ENCODE measurements at places on chromosomes 1 and 21.

- DNase-seq, result peak; percentile 43
Measured at GRCh38 chr1:54310439-54311328, 95.5 kb downstream of the SSBP3 start.

DNA sequence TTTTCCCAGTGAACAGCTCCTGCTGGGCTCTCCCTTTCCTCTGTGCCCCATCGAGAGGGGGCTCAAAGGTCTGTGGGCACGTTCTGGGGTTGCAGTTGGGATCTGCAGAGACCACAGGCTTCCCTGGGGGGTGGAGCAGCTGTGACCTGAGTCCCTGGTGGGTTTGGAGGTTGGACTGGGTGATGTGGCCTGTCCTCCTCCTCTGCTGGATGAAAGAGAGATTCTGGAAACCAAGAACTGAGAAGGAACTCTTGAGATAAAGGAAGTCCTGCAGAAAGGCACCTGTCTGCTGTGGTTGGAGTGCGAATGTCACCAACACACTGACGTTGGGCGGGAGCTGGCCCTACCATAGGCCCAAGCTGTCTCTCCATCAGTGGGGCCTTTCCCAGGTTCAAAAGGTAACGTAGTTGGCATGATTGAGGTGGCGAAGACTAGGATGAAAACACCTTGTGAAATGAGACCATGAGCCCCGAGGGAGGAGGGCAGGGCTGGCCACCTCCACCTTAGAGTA is 35.8 kb upstream of the ETV3 start:
- no peak for DNase-seq

DNA sequence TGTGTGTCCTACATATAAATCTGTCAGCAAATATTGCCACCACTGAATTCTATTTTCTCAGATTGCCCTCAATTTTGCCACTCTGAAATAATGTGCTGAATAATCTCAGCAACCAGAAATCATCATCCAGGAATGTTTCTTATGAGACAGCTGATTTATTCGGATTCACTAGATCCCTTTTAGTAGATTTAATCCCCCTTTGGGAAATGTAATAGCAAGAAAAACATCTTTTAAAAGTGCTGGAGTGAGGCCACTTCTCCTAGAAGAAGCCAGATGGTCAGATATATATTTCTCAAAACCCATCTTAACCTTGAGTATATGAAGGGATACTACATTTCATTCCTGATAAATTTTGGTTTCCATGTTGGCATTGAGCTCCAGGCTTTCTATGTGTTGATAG is 327.7 kb downstream of the SMYD3 start:
- DNase-seq, result no peak

- DNase-seq, result no peak
Measured at GRCh38 chr1:165040641-165041040, 315.9 kb downstream of the LMX1A start.

DNA sequence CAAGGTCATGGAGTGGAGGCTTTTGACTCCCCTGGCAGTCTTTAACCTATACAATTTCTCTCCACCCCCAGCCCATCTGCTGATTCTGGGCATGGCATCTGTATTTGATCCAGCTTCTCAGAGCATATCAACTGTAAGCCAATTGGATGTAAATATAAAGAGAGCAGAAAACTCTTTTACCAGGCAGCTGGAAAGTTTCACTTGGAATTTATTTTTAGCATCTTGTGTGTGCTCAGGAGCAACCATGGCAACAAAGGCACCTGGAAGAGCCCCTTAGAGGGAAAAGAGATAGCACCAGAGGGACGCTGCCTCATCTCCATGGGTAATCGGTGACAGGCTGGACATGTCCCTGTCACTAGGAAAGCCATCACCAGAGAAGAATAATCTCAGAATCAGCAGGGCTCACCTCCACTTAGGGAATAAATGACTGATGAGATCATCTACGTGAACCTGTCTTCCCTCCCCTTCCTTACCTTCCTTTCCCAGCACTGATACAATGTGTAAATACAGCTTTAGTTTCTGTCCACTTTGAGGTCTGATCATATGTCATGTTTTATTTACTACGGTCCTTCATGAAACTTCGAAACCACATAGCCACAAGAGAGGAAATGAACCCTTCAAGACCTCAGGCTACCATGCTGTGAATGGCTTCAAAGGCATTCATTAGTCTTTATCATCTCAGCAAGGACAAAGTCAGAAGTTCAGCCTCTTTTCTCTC is 25.3 kb upstream of the SIPA1L2 start:
- DNase-seq, result peak; percentile 15

- DNase-seq, result peak; percentile 12
Measured at GRCh38 chr21:18801468-18801867, 397.9 kb upstream of the TMPRSS15 start.

GRCh38 chr1:214573386-214574318 is 22.2 kb upstream of the PTPN14 start:
- no peak for DNase-seq

DNA sequence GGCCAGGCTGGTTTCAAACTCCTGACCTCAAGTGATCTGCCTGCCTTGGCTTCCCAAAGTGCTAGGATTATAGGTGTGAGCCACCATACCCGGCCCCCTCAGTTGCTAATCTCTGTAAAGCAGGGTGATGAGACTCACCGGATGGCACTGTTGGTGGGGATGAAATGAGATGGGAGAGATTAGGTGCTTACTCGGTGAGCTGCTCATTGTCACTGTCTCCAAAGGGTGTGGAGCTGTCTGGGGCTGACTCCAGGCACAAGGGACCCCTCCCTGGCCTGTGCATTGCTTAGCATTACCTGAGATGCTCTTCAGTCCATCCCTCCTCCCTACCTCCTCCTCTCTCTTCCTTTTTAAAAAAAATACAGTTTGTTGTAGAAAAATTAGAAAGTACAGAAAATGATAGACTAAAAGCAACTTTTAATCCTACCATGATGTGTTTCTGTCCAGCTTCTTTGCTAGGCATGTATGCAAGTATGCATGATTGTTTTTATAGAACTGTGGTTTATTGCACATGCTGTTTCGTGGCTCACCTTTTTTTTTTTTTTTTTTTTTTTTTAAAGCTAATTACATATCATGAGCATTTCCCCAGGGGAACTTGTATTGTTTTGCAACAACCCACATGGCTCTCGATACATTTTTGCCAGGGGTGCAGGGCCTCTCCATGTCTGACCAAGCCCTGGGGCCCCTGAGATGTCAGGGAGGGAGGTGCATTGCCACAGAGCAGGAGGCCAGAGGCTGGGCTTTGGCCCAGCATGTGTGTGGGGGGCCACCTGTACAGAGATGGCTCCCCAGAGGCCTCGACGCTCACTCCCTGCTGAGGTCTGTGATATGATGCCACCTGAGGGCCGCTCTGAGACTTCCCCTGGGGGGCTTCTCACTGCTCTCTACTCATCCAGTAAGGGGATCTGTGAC is 55.4 kb downstream of the ARHGEF10L start:
- no peak for DNase-seq

GRCh38 chr1:223233410-223234169 is 90.5 kb upstream of the TLR5 start:
- peak; percentile 81 for DNase-seq

- DNase-seq, result peak; percentile 24
Measured at GRCh38 chr1:100597784-100598183, 59.8 kb downstream of the GPR88 start.

DNA sequence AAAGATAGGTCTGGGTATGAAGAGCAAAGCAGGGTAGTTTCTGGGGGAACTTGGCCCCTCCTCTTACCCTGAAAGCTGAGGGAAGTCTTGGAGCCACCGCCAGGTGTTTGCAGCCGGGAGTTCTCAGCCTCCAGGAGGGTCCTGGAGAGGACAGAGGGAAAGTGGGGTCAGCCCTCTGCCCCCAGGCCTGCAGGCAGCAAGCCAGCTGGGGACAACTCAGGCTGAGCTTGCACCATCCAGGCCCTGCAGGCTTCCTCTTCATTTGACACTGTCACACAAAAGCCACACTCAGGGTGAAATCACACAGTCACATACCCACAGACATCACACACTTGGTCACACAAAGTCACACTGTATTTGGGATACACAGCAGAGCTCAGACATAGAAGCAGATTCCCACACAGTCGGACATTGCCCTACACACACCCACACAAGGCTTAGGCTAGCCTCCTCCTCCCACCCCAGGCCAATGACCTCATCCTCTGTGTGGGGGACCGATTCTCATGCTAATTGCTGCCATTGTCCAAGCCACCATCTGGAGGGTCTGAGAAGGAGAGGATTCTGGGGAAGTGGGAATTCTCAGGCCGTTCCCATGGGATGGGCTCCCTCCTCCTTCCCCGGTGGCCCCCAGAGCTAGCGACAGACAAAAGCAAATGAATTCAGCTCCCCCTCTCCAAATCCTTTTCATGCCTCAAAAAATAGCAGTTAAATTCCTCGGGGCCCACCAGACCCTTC is 3.7 kb downstream of the NES start:
- DNase-seq, result no peak

GRCh38 chr1:245946905-245947304 is 560.2 kb downstream of the SMYD3 start:
- no peak for DNase-seq

GRCh38 chr1:244678697-244679096 is 25.8 kb downstream of the DESI2 start:
- DNase-seq, result no peak

DNA sequence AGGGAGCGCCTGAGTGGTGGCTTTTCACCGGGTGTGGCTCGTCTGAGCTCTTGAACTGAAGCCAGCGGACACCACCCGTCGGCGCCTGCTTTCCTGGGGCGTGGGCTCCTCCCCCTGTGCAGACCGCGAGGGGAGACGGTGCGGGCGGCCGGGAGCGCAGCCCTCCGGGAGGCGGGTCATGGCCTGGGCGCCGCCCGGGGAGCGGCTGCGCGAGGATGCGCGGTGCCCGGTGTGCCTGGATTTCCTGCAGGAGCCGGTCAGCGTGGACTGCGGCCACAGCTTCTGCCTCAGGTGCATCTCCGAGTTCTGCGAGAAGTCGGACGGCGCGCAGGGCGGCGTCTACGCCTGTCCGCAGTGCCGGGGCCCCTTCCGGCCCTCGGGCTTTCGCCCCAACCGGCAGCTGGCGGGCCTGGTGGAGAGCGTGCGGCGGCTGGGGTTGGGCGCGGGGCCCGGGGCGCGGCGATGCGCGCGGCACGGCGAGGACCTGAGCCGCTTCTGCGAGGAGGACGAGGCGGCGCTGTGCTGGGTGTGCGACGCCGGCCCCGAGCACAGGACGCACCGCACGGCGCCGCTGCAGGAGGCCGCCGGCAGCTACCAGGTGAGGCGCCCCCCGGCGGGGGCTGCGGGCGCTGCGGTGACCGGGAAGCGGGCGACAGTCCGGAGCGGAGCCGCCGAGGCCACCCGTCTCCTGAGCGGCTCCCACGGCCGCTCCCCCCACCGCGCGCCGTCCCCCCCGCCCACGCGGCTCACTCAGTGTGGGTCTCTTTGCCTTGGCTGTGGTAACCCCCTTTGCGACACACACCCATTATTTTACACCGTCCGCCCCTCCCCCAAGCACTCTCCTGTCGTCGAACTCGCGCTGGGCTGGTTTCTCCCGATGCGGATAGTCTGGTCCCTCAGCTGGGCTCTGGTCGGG is at the start of gene TRIM58:
TRIM58 (plus strand) TSS at position 119 of the 916 bp plus-strand sequence; CDS start at position 179, 60 bp downstream.
- DNase-seq, result no peak

DNA sequence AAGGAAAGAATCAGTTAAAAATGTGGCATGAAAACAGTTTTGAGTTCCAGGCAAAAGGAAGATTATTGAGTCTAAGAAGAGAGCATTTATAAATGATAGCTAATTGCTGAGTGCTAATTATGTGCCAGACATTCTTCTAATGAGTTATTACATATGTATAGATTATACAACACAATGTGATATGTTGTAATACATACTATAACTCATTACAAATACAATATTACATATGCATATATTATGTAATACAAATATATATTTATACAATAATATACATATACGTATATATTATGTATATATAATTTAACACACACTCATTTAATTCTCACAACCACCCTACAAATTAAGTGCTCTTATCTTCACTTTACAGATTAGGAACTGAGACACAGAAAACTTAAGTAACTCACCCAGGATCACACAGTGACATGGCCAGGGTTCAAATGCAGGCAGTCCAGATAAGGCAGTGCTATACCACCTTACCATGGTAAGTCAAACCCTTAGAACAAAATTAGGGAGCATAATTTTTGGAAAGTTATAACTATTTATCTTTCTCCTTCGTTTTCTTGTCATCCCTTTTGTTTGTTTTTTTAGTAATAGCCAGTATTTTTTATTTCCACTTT is 4.0 kb downstream of the SORT1 start:
- no peak for DNase-seq

DNA sequence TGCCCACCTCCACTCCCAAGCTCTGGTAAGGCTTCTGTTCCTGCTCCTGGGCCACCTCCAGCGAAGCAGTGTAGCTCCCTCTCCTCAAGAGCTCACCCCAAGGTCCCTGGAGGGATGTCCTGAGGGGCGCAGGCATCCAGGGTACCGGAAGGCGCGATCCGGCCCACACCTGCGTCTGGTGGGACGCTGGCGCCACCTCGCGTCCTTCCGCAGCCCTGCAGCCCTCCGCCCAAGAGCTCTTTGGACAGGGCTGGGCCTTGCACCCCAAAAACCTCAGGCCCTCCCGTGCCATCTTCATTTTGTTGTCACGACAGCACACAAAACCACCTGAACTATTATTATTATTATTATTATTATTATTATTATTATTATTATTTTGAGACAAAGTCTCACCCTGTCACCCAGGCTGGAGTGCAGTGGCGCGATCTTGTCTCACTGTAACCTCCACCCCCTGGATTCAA is 49.2 kb upstream of the PAX7 start:
- DNase-seq, result no peak

GRCh38 chr1:180301135-180301742 is 71.2 kb downstream of the LHX4 start:
- DNase-seq, result peak; percentile 50

- no peak for DNase-seq
Measured at GRCh38 chr21:36815284-36815683, 116.4 kb downstream of the SIM2 start.

DNA sequence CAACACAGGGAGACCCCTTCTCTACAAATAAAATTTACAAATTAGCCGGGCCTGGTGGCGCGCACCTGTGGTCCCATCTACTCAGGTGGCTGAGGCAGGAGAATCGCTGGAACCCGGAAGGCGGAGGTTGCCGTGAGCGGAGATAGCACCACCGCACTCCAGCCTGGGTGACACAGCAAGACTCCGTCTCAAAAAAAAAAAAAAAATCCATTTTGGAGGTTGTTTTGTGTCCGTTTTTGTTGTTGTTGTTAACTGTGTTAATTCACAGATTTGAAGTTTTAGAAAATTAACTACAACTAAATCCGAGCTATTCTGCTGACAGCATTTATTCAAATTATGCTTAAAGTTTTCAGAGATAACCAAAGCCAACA is 618 bp downstream of the CLCC1 start:
- DNase-seq, result no peak

- peak; percentile 79 for DNase-seq
Measured at GRCh38 chr1:28091043-28091781, 2.8 kb upstream of the EYA3 start.
